ENCODE measurements at places on chromosomes 7 and 10.

GRCh38 chr7:135206941-135207391 lies 4.4 kb downstream of the WDR91 start:
- DNase-seq: no peak

- no peak for DNase-seq
Observed at GRCh38 chr7:11726794-11727155, 105.2 kb downstream of the THSD7A start.

- no peak for DNase-seq
Observed at GRCh38 chr7:116194115-116194514, 16.2 kb upstream of the TES start.

DNA sequence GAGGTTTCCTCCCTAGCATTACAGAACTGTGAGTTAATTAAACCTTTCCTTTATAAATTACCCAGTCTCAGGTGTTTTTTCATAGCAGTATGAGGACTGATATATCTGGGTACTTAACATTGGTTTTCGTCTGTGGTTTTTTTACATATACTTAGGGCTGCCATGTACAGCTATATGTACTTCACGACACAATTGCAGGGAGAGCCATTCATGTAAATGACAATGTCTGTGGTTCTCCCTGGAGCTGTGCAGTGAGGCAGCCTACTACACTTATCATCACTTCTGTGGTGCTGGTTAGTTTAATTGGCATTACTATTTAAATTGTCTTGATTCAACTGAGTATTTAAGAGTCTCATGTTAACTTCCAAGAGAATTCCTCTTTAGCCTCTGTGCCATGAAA lies 40.7 kb downstream of the AVL9 start:
- no peak for DNase-seq

GRCh38 chr10:47261121-47261520 lies 38.9 kb upstream of the GDF10 start:
- no peak for DNase-seq

DNA sequence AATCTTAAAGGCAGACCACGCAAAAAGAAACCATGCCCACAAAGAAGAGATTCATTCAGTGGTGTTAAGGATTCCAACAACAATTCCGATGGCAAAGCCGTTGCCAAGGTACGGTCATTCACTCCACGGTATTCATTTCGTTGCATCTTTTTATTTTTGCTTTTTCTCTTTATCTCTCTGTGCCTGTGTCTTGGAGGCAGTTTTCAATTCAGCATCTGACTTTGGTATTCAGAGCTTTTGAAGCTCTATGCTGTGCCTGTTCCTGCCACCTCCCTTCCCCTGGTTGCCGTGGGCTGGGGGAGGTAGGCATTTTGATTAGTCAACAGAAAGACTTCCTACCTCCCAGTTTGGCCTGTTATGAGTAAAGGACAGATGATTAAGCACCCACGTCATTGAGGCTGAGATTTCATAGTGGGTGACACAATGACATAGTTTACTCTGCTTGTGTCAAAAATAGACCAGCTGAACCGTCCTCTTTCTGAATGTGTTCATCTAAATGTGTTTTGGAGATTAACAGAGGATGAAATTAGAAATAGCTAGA lies 149.5 kb downstream of the ARID5B start:
- DNase-seq: no peak

- DNase-seq: no peak
Observed at GRCh38 chr10:101358706-101359300, 4.8 kb downstream of the BTRC start.

- DNase-seq: no peak
Observed at GRCh38 chr7:158499082-158499455, 88.6 kb downstream of the PTPRN2 start.

DNA sequence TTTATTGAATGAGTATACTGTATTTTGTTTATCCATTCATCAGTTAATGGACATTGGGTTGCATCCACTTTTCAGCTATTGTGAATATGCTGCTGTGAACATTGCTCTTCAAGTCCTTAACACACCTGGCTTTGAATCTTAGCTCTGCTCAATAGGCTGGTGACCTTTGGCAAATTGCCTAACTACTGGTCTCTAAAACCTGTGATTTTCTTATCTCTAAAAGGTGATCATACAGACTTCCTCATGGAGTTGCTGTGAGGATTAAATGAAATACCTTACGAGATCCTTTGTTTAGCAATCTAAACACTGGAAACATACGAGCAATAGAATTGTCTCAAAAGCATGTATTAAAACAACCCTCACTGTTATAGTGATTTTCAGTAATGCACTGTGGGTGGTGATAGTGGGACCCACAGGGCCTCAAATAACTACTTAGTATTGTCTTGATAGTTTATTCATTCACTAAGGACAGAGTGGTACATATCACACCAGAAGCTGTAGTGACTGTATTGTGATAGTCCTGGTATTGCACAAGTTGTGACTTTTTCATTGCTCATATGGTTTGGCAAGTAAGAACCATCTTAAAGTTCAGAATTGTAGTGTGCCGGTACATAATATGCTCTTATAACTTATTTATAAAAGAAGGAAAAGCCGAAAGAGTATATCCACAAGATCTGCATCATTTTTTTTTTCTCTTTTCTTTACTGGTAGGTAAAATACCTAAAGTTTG lies 257.6 kb downstream of the EXOC4 start:
- DNase-seq: no peak

GRCh38 chr10:118310822-118311221 lies 31.3 kb downstream of the FAM204A start:
- DNase-seq: no peak

DNA sequence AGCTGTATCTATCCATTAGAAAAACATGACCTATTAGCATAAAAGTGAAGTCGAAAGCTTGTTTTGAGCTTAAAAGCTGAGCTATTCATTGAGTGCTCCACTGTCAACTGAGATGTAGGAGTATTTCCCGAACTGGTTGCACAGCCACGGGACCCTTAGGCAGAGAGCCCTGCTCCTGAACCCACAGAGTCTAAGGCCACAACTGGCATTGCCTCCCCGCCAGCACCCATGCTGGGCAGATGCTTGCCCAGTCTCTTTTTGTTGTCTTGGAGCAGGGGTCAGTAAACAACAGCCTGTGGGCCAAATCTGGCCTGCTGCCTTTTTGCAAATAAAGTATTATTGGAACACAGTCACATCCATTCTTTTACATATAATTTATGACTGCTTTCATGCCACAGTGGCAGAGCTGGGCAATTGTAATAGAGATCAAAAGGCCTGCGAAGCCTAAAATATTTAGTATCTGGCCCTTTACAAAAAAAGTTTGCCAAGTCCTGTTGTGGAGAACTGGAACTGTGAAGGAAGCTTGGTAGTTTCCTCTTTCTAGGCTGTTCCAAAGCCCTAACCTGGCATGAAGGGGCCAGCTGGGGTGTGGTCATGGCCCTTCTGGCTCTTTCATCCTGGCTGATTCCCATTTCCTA lies 58.4 kb upstream of the WAPL start:
- no peak for DNase-seq

- DNase-seq: no peak
Observed at GRCh38 chr10:75751232-75751631, 319.8 kb downstream of the LRMDA start.

DNA sequence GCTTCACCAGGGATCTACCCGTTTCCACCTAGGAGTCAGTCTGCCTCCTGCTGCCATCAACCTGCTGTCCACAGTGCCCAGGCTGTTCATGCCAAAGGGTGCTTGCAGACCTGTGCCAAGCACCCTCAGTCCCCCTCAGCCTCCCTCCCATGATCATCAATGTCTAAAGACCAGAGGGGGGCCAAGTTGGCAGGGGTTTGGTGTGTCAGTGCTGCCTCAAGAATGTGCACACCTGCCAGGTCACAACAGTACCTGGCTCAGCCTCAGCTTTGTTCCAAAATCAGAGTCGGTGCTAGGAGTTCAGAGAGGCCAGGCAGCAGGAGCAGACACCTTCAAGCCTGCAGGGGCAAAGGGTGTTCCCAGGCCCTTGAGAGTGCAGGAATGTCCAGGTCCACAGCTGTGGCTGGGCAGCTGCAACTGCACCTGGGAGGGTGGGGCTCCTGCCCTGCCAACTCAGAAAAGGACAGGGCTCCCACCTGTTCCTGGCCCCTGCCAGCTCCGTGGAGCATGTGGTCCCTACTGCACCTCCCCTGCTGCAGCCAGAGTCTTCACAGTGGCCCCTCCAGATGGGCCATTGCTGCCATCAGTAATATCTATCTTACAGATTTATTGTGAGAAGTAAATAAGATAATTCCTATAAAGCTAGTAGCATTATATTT lies 219.5 kb downstream of the POLR1F start:
- no peak for DNase-seq

DNA sequence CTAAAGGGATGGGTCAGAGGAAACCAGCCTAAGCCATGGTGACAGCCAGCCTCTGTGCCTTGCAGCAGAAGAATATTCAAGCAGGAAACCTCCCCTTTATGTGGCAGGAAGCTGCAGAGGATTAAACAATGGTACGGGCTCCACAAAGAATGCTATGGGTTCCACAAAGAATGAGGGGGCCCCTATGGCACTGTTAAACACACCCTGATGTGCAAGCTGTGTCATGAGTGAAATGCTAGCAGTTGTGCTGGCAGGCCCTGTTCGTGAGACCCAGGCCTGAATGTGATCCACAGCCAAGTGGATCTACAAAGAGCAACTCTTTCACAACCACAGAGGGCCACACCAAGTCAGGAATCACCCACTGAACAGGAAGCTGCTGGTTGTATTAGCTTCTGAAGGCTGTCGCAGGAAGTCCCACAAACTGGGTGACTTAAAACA lies 68.9 kb downstream of the MYOF start:
- no peak for DNase-seq

DNA sequence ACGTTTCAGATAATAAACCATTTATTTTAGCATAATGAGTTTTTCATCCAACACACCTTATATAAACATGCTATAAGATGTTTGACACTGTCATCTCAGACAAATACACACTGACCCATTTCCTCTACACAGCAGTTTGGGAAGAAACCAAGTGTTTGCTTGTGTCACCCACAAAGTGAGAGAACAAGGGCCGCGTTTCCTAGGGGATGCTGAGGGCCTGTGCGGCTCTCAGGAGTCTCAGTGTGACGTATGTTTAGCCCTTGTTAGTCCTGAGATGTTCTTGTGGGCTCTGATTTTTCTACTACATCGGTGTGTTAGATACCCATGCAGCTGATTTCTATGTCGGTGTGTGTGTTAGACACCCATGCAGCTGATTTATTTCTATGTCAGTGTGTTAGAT lies 266.3 kb downstream of the DIP2C start:
- DNase-seq: no peak

DNA sequence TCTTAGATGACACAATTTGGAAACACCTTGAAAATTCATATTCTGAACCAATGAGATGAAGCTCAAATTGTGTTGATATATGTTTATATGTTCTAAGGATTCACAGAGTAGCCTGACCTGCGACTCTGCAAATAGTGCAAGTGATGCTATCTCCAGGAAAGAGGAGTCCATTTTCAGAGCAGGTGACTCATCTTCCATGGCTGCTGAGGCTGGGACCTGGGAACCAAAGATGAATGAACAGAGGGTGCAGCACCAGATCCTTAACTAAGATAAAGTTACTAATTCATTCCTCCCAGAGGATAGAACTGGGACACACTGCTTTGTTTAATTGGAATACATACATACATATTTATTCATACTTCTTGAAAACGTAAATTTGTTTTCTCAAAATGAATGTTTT lies 240.6 kb upstream of the SEMA3C start:
- DNase-seq: peak; percentile 49

DNA sequence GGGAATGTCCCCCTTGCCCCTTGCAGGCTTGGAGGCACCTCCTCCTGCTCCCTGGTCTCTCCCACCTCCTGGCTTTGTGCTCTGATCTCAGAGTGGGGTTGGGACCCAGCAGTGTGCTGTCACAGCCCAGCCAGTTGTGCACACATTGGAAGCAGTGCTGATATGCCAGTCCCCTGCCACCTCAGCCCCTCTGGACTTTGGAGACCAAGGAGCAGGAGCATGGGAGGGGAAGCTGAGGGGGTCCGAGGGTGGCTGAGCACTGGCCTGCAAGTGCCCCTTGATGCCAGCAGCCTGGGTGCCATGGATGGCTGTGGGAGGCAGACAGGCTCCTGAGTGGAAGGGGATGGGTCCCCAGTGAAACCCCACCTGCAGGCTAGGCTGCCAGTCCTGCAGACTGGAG lies 235.4 kb downstream of the ZNF716 start:
- no peak for DNase-seq

- no peak for DNase-seq
Observed at GRCh38 chr10:34941471-34942357, 126.6 kb upstream of the PARD3 start.

DNA sequence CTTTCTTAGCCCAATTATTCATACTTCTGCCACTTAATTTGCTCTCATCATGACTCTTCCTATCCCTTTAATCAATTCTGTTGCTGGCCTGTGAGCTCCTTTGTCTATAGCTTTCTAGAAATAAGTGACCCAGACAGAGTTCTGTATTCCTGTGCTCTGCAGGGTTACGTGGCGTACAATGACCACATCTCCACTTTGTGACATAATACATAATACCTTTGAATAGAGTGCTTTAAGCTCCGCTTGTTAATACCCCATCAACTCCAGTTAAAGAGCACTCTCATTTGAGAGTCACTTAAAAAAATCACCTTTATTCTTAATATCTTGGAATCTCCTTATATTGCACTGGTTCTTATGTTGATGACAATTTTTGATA lies 619.0 kb downstream of the PARD3 start:
- DNase-seq: no peak

- no peak for DNase-seq
Observed at GRCh38 chr7:113873554-113874151, 45.2 kb downstream of the PPP1R3A start.

DNA sequence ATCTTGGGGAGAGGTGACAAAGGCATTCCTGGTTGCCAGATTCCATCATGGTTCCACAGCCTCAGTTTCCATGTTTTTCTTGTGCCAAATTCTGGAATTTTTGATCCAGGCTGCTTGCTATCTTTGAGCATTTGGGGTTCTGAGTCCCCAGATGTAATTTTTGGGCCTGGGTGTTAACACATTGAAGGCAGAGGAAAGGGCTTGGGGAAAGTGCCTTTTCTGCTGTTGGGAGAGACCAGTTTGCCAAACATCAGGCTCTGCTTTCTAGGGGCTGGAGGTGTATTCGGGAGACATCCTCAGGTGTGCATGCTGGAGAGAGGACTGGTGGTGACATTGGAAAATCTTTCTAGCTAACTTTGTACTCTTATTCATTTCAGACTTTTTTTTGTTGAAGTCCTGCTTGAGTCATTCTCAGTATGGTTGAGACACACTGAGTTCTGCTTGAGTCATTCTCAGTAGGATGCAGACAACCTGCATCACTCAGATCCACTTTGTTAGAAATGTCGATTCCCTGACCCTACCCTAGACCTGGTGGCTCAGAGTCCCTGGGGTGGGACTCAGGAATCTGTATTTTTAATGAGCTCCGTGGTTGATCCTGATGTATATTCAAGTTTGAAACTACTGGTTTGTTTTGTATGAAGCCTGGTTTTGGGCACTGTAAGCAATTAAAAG lies 101.0 kb downstream of the LRMDA start:
- DNase-seq: no peak

GRCh38 chr7:119900996-119901672 lies 371.8 kb upstream of the KCND2 start:
- no peak for DNase-seq

DNA sequence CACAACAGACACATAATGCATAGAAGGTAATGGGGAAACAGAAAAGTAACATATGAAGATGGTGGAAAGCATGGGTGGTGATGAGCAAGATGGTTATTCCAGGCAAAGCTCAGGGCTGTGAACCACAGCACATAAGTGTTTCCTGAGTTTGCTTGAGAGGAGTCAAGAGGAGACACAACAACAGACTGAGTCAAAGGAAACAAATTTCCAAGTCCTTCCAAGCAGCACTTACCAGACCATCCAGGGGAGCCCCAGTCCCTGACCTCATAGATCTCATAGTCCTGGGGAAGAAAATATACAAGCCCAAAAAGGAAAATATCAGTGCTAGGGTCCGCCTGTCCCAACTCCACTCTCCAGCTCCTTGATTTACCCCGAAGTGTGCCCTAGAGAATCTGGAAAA lies 216.6 kb upstream of the FZD1 start:
- no peak for DNase-seq

All from LoVo (cell line).